ENCODE measurements at places on chromosomes 3 and 15.

DNA sequence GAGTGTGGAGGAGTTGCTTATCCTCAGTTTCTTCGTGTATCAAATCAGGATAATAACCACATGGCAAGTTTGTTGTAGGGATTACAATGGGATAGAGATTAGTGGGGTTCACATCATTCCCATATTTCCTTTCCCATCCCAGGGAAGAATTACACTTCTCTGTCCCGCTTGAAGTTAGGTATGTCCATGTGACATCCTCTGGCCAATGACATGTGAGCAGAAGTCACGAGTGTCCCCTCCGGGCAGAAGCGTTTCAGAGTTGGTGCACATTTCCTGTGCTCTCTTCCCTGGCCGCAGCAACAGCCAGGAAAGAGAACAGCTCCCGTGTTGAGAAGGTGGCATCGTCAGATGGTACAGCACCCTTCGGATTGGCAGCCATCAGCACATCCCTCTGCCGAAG, 36.7 kb upstream of the HES1 start:
- no peak for DNase-seq

DNA sequence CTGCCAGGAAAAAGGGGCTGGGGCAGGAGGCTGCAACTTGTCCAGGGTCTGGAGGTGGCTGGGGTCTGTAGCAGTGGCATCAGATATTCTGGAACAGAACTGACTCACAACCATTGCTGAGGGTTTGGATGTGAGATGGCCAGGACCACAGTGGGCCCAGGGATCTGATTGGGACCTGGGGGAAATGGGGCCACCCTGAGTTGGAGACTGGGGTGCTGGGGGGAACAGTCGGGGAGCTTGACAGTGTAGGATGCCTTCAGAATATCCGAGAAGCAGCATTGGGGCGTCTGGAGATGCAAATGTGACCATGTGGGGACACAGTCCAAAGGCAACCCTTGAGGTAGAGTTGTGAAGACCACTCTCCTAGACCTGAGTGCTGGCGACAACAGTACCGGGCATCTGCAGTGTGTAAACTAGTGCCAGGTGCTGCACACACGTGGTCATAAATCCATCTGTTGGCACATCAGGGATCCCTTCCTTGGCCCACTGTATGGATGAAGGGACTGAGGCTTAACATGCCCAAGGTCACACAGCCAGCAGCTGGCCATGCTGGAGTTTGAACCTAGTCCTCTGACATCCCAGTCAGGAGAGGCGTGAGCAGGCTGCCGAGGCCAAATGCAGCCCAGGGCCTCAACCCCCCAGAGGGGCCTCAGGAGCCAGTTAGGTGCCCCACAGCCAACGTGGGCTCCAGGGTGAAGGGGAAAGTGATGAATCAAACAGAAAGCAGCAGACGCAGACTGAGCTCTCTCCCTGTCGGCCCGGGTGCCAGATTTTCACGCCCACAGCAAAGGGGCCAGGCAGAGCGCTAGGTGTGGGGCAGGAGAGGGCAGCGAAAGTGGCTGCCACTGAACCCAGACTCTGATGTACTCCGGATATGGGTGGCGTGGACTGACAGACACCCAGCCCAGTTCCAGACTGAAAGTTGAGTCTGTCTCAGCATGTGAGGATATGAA, 18.8 kb downstream of the HEMK1 start:
- DNase-seq, result no peak

DNA sequence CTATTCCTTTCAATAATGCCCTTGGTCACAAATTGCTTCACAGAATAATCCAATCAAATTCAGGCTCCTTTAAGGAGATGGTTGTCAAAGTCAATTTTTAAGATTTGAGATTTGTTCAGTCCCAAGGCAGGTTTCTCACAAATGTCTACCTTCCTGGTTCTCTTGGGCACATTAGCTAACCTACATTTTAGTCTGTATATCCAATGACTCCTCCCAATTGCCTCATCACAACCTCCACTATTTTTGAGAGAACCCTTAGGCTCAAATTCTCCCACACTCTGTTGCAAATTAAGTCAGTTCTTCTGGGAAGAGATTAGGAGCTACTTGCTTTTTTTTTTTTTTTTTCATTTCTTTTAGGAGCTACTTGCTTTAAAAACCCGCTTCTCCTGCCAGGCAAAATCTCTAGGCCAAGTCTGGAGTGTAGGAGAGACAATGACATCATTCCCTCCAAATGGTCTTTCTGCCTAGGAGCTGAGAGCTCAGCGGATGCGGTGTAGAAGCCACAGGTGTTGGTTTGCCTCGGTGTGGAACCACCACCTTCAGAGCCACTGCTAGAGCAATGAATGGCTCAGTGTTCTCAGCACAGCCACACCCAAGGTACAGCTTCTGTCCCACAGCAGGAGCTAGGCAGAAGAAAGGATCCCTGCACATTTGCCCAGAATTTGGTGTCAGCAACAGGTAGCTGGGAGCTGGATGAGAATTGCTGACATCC, 10.0 kb upstream of the INO80 start:
- no peak for DNase-seq

- no peak for DNase-seq
Observed at GRCh38 chr3:43892526-43892925, 201.8 kb downstream of the ABHD5 start.

DNA sequence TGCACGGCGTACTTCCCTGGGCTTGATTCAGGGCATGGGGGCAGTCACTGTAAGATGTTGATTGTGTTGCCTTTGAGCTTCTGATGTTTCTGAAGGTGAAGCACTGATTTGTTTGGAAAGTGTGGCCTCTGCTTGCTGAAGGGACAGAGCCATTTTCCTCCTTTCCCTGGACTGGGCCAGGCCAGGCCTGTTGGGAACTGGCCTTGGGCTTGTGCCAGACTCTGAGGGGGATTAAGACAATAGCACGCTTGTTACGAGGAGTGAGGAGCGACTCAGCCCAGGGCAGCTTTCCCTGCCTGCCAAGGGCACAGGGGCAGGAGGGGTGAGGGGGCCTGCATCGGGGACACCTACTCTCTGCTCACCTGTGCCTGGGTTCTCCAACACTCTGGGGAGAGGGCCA, 42.9 kb downstream of the LINGO1 start:
- no peak for DNase-seq

DNA sequence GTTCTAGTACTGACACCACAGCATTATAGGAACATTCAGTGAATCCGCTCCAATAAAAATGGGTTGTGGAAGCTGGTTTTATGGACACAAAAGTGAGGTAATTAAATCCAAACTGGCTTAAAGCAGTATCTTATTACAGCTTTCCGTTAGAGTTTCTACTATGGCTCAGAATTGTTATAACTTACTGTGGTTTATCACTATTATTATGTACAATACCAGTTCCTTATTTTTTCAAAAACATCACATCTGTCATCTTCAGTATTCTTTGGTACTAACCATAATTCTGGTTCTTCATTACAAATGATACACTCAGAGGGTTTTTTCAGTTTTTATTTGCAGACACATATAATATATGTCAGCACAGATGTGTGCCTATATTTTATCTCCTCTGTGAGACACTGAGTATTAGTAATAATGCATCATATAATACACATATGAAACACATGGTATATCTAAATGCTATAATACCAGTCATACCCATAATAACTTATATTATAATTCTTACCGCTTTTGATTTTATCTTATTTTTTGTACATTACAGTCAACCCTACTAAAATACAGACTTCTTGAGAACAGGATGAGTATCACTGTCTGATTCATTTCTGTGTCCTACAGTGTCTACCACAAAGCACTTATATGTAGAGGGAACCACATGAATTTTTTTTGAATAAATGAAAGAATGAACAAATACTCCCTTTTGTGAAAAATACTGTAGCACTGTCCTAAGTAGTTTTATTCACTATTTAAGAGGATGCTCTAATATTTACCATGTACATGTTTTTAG, 39.0 kb downstream of the CMSS1 start:
- DNase-seq, result no peak

DNA sequence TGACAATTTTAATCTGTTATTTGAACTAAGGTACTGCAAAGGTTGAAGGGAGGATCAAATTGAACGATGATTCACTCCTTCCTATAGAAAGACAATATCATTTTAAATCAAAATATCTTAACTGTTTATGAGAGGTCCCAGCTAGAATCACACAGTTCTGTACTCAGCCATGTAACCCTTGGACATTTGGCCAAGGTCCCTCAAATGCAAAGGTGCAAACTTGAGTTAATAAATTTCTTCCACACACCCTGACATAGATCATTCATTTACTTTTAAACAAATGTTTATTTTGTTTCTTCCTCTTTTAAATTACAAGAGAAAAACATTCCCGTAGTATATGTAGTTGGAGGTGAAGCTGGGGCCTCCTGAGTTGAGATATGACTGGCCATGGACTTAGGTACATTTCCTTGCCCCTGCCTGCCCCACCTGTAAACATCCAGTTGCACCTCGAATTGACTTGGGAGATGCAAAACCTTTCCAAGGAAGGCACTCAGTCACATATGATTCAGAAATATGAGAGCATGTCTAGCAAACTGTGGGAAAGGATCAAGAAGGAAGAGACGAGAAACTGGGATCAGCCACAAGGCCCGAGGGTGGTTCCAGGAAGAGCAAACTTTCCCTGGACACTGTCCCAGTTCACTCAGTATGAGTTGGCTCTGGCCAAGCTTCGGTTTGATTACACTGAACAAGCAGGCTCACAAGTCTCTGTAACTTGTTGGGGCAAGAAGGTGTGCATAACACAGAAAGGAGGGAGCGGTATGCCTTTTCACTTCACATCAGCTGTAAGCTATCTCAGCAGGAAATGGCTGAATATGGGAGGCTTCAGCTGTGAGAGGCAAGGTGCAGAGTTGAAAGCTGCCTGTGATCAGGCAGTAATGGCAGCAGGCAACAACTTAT, 6.7 kb downstream of the TNFSF10 start:
- DNase-seq, result no peak

- no peak for DNase-seq
Observed at GRCh38 chr3:17115186-17115585, 230.4 kb downstream of the PLCL2 start.

DNA sequence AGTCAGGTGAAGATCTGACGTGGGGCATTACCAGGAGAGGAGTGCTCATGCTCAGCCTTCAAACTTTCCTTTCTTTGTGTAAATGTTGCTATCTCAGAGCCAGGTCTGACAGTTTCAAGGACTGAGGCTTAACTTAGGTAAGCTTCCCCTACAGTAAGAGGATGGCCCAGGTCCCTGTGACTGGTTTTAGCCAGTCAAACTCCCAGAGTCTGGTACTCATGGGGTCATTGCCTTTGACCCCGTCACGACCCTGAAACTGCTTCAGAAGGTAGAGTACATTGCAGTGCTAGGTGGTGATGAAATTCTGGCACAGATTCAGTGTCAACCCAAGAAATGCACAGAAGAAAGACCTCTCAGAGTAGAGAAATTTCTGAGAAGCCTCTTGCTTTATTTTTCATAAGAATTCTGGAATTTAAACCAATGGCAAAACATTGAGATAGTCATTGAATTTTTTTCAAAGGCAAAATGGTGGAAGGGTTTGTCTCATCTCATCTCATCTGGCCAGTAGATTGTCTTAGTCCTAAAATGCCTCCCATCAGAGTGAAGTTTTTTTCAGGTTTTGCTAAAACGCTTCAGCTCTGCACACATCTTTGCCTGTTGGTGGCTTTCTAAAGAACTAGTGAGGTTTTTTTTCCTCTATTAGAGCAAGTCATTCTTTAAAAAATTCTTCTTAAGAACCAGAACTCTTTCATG, 23.1 kb downstream of the ZBTB38 start:
- no peak for DNase-seq

- no peak for DNase-seq
Observed at GRCh38 chr3:9398700-9399336, 1.4 kb downstream of the SETD5 start.

GRCh38 chr3:188345223-188345622, 191.3 kb downstream of the LPP start:
- DNase-seq, result no peak

DNA sequence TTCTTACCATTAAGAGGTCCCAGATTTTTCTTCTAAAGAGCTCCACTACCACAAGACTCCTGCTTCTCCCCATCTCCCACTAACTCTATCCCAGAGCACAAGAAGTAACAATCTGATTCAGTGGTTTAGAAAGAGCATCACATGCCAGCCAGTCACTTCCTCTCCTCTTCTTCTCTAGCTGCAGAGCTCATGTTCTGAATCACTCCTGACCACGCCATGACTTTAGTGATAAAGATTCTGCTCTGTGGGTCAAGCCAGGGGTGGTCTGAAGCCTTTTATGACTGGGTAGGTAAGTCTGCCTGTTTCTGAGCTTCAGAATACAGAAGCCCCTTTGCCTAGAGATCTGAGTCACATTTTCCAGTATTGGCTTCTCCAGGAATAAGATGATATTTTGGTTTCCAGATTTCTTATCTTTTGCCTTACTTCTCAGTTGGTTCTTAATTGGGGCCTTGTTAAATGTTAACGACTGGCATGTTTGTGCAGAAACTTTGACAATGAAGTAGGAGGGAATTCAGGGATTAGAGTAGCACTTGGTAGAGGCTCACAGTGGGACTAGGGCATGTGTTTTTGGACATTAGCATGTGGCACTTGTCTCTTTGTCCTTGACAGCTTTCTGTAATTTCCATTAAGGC, 27.6 kb upstream of the ADAMTSL3 start:
- DNase-seq, result no peak

DNA sequence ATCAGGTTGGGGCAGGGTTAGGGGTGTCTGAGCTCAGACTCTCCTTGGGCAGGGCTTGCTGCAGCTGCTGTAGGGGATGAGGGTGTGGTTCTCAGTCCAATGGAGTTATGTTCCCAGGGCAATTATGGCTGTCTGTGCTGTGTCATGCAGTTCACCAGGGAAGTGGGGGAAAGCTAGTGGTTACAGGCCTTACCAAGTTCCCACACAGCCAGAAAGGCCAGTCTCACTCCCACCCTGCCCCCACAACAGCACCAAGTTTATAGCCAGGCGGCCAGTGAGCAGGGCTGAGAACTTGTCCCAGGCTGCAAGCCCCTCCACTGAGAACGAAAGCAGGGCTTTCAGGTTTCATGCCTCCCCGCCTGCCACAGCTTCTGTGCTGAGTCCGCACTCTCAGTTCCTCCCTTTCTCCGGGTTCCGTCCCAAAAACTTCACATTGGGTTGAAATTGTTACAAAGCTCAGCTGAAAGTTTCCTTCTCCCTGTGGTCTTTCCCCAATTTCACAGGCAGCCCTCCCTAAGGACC, 19.6 kb upstream of the CPOX start:
- no peak for DNase-seq

- DNase-seq, result no peak
Observed at GRCh38 chr3:41307065-41307464, 107.8 kb downstream of the CTNNB1 start.

DNA sequence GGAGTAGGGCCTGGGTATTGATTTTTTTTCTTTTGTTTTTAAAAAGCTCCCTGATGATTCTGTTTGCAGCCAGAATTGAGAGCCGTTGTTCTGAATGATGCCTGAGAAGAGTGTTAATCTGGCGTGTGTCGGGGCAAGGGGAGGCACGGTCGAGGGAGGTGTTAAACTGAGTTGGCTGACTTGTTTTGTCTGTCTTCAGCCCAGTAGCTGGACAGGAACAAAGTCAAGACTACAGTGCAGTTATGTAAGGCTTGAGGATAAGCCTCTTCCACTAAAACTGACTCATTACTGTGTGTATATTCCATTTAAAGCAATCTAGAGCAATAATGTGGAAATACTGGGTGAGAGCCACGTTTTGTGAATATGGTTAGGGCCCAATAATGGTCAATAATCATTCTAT, 119.0 kb upstream of the DLG1 start:
- no peak for DNase-seq

GRCh38 chr15:72136170-72137051, 18.2 kb downstream of the SENP8 start:
- DNase-seq, result no peak

GRCh38 chr3:24185738-24186384, 240.8 kb downstream of the NR1D2 start:
- DNase-seq, result no peak

GRCh38 chr3:130661140-130661891, 85.3 kb downstream of the PIK3R4 start:
- DNase-seq, result no peak

GRCh38 chr15:25805031-25805430, 58.1 kb downstream of the ATP10A start:
- DNase-seq, result no peak

Measured in progenitor cell of endocrine pancreas (in vitro differentiated cells).